ENCODE measurements at places on chromosomes 4 and X.

- peak; percentile 4 for DNase-seq
Observed at GRCh38 chr4:71186566-71187403, 152.0 kb upstream of the SLC4A4 start.

DNA sequence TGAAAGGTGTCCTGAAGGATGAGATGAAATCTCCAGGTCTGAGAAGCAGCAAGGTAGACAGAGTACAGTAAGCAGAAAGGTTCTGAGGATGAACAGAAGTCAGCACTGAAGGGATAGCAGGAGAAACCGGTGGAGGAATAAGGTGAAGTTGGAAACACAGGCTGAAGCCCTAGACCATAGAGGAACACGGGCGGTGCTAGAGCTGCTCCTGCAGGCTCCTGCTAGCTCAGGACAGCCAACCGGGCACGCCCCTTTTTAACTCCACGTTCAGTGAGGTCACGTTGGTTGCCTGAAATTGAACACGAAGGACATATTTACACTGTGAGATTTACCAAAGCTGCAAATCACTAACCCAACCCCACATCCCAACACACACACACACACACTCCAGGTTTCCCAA is 1886.4 kb upstream of the AGA start:
- DNase-seq: no peak

DNA sequence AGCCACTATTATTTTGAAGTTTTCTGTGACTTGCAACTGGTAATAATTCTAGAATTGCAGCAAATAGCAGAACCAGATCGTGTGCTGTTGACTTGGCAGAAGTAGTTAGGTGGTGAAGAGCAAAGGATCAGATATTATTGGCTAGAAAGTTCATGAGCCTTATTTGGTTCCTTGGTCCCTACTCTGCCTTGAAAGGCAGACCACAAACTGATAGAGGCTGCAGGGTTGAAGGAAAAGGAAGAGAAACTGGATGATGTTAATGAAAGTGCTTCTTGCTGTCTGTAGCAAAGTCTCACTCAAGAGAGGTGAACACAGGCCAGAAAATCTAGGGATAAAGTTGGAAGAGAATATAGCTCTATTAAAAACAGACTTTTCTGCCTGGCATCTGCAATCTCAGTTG is 41.2 kb upstream of the RNF150 start:
- DNase-seq: no peak

DNA sequence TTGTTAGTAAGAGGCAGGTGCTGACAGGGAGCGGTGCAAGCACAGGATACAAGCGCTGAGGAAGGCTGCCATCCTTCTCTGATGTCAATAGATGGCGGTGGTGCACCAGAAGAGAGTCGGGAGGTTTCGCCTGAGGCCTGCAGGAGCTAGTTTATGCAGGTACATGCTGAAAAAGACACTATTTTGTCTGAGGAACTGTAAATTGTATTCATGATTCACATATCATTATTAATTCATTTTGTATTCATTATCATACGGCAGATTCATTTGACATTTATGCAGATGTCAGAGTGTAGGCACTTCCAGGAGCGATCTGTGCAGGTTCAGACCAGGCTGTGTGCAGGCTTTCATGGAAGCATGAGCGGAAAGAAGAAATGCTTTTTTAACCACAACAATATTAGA is 824.0 kb downstream of the STIM2 start:
- no peak for DNase-seq

- DNase-seq: no peak
Observed at GRCh38 chr4:103429283-103429682, 231.1 kb upstream of the CENPE start.

DNA sequence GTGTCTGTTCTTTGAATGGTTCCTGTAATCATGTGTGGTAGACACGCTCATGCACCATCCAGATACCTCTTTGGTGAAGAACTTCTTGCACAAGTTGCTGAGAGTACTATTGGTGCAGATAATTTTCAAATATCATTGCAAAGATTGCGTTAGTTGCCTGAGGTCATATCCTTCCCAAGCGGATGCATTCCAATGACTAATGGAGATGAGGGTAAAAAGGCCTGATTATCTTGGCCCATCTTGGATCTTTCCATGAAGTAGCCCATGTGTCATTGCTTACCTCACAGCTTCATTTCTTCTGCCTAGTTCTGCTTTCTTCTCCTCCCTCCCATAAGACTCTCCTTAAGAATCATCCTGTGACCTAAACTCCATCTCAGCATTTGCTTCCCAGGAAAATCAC is 384.9 kb upstream of the CNKSR2 start:
- no peak for DNase-seq

DNA sequence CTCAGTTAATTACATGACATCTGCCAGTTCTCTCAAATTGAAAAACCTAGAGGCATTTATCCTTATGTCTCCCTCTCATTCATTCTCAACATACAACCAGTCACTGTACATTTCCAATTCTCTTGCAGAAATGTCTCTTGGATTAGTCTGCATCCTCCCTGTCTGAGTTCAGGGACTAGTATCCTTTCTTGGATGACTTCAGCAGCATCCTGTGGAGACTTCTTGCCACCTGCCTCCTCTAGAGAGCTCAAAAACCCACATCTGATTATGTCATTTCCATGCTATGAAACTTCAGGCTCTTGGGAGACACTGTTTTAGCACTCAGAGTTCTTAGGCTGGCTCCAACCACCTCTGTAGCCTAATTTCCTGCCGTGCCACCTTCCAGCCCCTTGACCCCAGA is 515.1 kb upstream of the DIPK2B start:
- no peak for DNase-seq

DNA sequence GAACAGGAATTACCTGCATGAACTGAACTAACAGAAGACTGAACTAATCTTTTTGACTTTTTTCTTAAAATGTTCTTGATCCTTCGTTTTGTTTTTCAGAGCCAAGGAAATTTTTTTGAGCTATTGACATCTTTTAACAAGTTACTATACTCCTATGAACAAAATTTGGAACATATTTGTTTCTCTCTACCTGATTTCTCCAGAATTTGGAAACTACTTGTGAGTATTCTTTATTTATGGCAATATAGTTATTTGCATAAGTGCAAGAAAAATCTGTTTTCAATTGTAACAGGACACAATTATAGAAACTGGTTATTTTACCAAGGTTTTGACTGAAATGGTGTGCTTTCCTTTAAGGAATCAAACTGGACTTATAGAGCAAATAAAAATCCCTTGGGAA is 89.5 kb upstream of the HPGD start:
- no peak for DNase-seq

GRCh38 chr4:6802025-6802424 is 19.5 kb downstream of the KIAA0232 start:
- DNase-seq: no peak

GRCh38 chrX:100658941-100659381 is 15.0 kb downstream of the SRPX2 start:
- DNase-seq: no peak

GRCh38 chr4:84995386-84995785 is 28.9 kb upstream of the WDFY3 start:
- no peak for DNase-seq

GRCh38 chrX:25928316-25928715 is 209.8 kb upstream of the MAGEB18 start:
- no peak for DNase-seq

DNA sequence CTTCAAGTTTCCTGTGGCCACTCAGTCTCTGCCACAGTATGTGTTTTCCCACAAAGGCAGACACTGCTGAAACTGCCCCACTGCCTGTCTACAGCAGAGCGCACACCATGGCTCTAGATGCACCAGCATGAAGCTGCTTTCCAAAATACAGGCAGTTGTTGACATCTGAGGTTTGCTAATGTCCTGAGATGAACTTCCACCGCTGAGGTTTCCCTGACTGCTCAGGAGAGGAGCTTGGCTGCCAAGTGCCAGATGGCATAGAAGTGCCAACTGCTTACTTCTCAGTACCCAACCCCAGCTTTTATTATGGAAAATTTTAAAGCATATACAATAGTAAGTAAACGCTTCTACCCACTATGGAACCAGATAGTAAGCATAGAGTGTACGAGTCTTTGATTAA is 61.0 kb upstream of the EXOC1L start:
- no peak for DNase-seq

GRCh38 chr4:190015538-190016368 is 11.3 kb downstream of the FRG2 start:
- no peak for DNase-seq

DNA sequence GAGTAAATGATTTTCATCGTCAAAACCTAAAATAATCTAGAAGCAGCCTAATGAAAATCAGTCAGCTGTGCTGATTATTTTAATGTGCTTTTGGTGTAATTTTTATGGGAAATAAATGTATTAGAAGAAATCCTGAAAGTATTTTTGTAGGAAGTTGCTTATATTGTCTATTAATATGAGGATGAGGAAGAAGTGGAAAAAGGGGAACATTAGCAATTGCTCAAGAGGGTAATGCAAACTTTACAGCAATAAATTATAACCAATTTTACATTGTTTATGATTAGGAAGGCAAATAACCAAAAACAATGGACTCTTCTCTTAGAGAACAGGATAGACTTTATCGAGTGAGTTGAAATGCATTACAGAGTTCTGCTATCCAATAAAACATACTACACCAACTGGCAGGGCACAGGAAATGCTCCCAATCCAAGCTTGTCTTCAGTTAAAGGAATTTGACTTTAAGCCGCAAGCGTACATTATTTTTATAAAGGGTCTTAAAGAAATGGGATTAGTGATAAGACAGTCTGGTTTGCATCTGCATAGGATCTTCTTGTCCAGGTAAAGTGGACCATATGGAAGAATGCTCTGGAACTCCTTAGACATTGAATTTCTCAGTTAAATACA is 374.8 kb downstream of the PDGFC start:
- no peak for DNase-seq

Measured in activated CD4-positive, alpha-beta T cell treated with anti-CD3 and anti-CD28 coated beads, Interleukin-2, amount 50 U/mL, for 1 hour (primary cell).